Kidney glomerular epithelial cell (primary cell): ENCODE measurements at places on chromosomes 11 and 22.

- no peak for DNase-seq
Observed at GRCh38 chr22:48423481-48423911, 1404.2 kb downstream of the BRD1 start.

GRCh38 chr22:28817919-28818859 is 17.8 kb upstream of the XBP1 start:
- peak; percentile 22 for DNase-seq

DNA sequence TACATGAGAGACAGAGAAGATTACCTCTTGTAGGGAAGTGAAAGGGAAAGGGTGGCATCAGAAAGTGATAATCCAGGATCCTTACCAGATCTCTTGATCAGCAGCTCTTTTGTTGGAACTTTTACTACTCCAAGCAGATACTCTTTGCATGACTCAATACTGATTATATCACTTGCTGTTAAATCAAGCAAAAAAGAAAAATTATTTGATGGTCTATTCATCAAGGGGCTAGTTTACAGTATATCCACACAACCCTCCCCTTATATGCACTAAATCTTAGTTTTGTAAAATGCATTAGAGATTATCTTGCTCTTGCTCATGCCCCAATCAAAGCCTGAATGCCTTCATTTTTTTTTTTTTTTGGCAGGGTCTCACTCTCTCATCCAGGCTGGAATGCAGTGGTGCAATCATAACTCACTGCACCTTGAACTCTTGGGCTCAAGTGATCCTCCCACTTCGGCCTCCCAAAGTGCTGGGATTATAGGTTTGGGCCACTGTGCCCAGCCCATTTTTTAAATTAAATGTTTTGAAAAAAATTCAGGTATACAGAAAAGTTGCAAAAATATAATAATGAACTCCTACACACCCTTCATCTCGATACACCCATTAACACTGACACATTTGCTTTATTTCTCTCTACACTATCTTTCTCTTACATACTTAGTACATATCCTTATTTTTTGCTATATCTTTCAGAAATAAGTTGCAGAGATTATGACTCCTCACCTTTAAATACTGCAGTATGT is 76.1 kb upstream of the UCP3 start:
- peak; percentile 19 for DNase-seq

DNA sequence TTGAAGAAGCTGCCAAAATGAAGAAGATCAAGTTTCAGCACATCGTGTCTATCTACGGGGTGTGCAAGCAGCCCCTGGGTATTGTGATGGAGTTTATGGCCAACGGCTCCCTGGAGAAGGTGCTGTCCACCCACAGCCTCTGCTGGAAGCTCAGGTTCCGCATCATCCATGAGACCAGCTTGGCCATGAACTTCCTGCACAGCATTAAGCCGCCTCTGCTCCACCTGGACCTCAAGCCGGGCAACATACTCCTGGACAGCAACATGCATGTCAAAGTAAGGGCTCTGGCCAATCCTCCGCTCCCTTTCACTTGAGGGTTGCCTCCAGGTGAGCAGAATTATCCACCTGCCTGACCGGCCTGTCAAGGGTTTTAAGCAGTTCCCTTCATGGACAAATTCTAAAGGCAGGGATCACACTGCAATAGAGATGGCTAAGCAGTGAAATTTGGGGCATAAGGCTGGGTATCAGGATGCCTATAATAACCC is 6.0 kb downstream of the ANKK1 start:
- DNase-seq: no peak

- DNase-seq: no peak
Observed at GRCh38 chr11:118975771-118976709, 4.5 kb downstream of the FOXR1 start.

GRCh38 chr22:45994491-45995404 is 17.8 kb upstream of the WNT7B start:
- no peak for DNase-seq

DNA sequence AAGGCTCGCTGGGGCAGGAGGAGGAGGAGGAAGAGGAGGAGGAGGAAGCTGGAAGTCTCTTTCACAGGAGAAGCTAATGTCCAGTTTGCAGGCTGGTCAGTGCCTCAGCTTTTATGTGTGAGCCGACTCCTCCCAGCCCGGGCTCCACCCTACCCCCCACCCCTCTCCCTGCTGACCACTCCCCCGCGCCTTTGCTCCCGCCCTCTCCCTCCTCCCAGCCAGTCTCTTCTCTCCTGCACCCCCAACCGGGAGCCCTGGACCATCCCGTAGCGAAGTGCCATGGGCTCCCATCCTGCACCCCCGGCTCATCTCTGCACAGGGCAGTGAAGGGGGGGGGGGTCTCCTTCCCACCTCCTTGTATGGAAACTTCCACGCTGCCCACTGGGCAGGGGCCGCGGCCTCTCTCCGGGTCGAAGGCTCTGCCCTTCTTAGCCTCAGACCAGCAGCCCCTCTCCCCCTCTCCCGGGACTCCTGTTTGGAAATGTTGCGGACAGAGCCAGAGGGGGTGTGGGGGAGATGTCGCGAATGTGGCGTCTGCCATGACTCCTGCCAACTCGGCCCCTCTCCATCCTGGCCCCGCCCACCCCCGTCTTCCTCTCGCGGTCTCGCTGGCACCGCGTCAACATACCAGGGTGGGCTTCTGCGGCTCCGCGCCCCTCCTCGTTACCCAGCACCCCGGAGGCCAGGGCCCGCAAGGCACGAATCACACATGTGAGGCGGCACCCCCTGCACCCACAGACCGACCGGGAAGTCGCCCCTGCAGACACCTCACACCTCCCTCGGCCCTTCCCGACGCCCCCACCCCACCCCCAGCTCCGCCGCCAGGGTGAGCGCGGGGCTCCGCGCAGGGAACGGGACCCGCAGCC is 1.8 kb downstream of the IGF2 start:
- no peak for DNase-seq

DNA sequence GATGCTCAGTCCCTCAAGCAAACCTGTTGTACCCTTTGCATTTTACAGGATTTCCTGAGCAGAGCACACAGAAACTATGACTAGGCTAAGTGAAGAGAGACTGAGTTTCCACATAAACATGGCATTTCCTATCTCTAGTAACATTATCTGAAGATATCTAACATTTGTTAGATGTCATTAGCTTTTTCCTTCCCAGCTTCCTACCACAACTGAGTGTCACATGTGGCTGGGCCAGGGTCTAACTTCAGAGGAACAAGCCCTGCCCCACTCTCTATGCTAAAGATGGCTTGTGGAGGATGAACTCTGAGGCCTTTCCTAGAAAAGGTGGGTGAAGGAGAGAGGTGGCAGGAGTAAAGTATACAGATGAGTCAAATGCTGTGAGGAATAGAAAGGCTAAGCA is 16.5 kb downstream of the C22orf42 start:
- no peak for DNase-seq

DNA sequence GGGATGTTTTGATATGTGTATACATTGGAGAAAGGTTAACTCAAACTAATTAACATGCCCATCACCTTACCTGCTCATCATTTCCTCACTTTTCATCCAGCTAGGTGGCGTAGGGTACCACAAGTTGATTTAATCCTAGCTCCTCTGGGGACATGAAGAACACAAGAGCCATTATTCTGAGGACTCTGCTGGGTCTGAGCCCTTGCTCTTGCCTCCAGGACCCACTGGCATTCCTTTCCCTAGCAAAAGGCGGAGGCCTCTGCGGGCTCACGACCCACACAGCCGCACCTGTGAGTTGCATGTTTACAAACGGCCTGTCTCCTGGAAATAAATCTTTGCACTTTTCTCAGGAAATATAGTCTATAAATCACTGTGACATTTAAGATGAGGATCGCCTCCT is 871.9 kb downstream of the TBC1D22A start:
- DNase-seq: no peak
